ENCODE measurements at places on chromosomes 13 and 19. TPM values are rescaled to one million over a fixed set of nuclear protein-coding genes. Genes with fewer than 3 reads are reported as not detected.

- DNase-seq = no peak
These were observed 240.5 kb downstream of the IRS2 start for GRCh38 chr13:109545931-109546330.

DNA sequence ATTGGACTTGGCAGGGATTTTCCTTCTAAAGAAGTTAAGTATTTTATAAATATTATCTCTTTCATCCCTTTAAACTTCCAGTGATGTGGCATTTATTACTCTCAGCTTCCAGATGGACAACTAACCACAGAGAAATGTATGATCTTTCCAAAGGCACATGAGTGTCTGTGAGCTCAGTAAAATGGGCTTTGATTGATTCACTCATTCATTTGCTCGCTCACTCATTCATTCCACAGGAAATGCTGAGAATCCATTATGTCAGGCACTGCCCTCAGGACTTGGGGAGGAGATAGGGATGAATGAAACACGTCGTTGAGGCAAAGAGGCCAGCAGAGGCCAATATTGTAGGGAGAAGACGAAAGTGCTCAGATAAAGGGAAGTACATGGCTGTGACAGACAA is 359.3 kb downstream of the EFNB2 start:
- DNase-seq = peak; percentile 14

Gene BEST2
- total RNA-seq = not detected

DNA sequence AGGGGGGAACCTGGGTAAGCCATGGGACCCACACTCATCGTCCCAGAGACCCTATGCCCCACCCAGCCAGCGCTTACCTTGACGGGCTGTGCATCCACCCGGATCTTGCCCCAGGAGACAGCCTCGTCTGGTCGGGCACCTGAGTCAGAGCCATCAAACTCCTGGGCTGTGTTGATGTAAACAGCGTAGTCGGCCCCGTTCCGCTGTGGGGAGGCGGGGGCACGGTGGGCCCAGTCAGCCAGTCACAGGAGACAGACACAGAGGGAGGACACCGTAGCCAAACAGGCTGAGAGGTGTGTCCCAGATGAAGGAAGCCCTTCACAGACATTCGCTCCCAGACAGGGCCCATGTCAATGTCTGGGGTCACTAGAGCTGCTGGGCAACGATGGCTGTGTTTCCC is 5.7 kb downstream of the DHPS start:
- no peak for DNase-seq

DNA sequence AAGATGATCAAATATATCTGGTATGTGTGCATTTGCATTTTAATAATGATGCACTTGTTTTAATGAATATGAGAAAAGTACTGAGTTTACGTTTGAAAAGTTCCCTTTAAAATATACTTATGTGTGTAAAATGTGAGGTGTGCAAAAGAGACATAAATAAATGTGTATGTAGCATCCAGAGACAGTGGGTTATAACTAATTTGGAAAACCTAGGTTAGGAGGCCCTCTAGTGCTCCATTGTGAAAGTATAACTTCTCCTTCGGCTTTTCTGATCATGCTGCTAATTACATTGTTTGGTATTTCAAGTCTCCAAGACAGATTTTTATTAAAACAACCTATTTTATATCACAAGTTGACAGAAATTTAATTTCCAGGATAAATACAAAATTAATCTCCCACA is 30.1 kb downstream of the SCEL start:
- DNase-seq = peak; percentile 30

Gene RDH8
- total RNA-seq = not detected

DNA sequence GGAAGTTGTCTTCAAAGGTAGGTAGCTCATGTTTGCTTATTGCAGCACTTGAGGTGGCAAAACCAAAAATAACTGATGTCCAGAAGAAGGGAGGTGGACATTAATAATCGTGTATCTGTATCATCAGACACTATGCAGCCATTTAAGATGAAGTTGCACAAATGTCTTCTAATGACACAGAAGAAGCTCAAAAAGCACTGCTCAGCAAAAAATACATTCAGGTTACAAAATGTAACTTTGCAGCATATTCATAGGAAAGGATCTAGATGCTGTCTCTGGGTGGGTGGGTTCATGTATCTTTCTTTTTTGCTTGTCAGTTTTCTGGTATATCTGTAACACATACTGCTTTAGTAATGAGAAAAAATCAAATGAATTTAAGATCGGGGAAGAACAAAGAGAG is 247.8 kb downstream of the DNAJC15 start:
- no peak for DNase-seq

- DNase-seq = no peak
These were observed 8.1 kb upstream of the SDHAF1 start for GRCh38 chr19:35986664-35987570.

- DNase-seq = no peak
These were observed 46.8 kb downstream of the LATS2 start for GRCh38 chr13:21014502-21015170.

Gene SIGLEC8
- total RNA-seq = not detected

Gene LHB
- 0.89 TPM for total RNA-seq

Gene LGALS14
- not detected for total RNA-seq

GRCh38 chr19:58483776-58484175 is 7.6 kb downstream of the ZNF446 start:
- DNase-seq = no peak

Gene ZNF177
- total RNA-seq = 0.89 TPM

Gene SIGLEC10
- total RNA-seq = not detected

DNA sequence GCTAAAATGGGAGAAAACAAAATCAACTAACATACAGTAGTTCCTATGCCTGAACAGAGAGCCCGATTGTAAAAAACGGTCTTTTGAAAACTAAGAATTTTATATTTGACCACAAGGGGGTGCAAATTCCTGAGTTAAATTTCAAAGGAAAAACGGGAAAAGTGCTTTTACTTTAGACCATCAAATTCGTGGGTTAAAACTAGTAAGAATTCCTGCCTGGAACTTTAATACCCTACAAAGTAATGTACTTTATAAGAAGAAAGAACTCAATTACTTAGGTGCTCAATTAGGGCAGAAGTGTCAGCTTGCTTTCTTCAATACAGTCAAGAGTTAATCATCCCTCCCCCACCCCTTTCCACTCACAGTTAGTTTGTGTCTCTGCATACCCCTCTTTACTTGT is 69.8 kb downstream of the KCNRG start:
- no peak for DNase-seq

DNA sequence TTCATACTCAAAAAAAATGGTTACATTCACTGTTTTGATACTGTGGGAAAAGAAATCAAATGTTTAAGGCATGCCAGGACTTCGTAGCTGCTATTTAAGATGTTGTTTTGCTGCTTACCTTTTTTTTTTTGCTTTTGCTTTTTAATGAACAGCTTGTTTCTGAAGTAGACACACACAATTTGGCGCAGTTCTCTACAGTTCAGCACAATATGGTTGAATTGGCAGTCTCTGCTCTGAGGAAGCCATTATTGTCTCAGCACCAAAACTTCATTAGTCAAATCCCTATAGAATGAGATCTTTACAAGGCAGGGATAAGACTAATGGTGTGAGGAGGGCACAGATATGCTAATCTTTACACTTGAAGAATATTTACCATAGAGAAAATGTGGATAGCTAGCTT is 197.6 kb downstream of the SLITRK5 start:
- DNase-seq = no peak

DNA sequence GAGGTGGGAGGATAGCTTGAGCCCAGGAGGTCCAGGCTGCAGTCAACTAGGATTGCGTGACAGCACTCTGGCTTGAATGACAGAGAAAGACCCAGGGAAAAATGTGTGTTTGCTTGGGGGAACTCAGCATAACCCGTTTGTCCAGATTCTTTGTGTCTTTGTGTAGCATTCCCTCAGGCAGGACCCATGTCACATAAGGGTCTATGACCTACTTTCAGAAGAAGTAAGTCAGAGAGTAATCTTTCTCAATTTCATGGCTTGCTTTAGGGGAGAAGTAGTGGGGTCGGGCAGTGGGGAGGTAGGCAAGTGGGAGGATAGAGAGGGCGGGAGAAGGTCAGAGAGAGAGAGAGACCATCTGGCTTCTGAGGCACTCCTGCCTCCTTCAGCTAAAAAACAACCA is 11.9 kb upstream of the PSPC1 start:
- no peak for DNase-seq

GRCh38 chr13:34721631-34722595 is 220.2 kb upstream of the NBEA start:
- no peak for DNase-seq

GRCh38 chr13:84455143-84455905 is 573.0 kb upstream of the SLITRK1 start:
- no peak for DNase-seq

- no peak for DNase-seq
These were observed 473 bp upstream of the ITM2B start for GRCh38 chr13:48232420-48233045.

GRCh38 chr19:8504919-8505318 is 2.5 kb upstream of the PRAM1 start:
- no peak for DNase-seq

- DNase-seq = no peak
These were observed 778 bp downstream of the ZNF230 start for GRCh38 chr19:44003461-44004009.

Gene ZNF723
- not detected for total RNA-seq

Gene INTS6
- total RNA-seq = 31.2 TPM

- no peak for DNase-seq
These were observed 42.5 kb downstream of the RASA3 start for GRCh38 chr13:114089751-114090400.

Gene COX6B2
- total RNA-seq = not detected

GRCh38 chr19:41144403-41144802 is 30.2 kb downstream of the CYP2F1 start:
- DNase-seq = peak; percentile 89

Gene CRX
- total RNA-seq = not detected

- no peak for DNase-seq
These were observed 1.3 kb downstream of the SELENOV start for GRCh38 chr19:39516270-39516669.

DNA sequence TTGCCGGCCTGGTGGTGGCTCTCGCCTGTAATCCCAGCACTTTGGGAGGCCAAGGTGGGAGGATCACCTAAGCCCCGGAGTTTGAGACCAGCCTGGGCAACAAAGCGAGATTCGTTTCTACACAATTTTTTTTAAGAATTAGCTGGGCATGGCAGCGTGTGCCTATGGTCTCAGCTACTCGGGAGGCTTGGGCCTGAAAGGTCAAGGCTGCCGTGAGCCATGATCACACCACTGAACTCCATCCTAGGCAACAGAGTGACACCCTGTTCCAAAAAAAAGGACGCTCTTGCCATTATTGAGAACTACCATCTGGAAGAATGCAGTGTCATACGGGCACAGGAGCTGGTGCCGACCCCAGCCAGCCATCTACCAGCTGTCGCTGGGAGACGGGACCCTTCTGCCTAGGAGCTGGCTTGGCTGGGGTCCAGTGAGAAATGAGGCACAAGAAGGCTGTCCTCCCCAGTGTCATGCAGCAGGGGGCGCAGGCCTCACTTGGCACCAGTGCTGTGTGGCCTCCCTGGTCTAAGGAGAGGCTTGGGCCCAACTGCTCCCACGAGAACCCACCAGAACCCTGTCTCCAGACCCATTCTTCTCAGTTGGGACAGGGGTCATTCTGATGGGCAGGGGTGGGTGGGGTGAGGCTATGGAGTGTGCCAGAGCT is 12.2 kb upstream of the RELB start:
- peak; percentile 75 for DNase-seq

GRCh38 chr13:73390100-73390499 is 331.3 kb downstream of the KLF5 start:
- DNase-seq = no peak

Gene ZNF792
- total RNA-seq = 44.5 TPM

Gene TMEM255B
- total RNA-seq = 51.7 TPM

Gene KIRREL2
- not detected for total RNA-seq

GRCh38 chr19:12052497-12053169 is at the start of gene ZNF878:
Gene ZNF878, minus strand, starts transcription at chr19:12052961. Its CDS starts 160 bp downstream, at chr19:12052801.
- peak; percentile 83 for DNase-seq

- DNase-seq = no peak
These were observed 975.5 kb downstream of the OLFM4 start for GRCh38 chr13:54004026-54004699.

DNA sequence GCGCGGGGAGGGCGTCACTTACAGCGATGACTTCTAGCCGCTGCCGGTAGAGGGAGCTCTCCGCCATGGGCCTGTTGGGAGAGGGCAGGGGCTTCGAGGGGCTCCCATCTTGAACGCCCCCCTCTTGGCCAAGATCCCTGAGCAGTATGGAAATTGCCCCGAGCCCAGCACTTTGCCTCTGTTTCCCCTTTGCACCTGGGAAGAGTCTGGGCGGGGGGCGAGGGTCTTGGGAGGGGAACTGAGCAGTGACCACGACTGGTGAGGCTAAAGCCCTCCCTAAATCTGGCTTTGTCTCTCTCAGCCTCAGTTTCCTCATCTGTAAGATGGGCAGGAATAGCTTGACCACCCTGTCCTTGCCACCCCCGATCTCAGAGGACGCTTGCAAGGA is 2.8 kb downstream of the PALM3 start:
- DNase-seq = no peak

DNA sequence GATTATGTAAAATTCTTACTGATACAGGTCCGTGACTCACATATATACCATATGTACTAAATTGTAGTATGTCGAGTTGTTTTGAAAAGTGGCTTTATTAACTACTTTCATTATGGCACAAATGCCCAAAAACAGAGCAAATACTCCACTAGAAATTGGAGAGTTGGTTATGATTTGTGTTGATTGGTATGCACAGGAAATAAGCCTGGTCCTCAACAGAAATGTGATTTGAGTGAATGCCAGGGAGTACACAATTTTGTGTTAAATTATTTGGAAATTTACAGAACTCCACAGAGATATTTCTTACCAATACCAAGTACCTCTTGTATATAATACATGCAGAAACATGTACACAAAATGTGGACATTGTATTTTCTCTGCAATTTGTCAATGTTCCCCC is 676.7 kb downstream of the PCDH9 start:
- no peak for DNase-seq

DNA sequence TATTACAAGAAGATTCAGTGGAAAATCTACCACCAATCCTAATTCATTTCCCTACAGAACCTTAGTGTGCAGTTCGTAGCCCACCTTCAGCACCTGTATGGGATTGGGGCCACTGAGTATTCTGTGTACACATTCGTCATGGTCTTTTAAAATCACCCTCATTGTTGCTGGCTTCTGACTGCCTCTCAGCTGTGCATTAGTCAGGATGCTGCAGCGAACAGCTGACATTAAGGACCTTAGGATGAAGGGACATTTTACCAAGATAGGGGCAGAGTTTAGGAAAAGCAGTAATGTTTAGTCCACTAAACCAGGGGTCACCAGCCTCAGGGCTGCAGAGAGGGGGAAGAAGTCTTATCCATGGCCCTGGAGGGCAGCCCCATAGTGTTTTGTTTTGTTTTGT is 176.5 kb downstream of the COL4A1 start:
- no peak for DNase-seq

- peak; percentile 61 for DNase-seq
These were observed 22.3 kb downstream of the SACS start for GRCh38 chr13:23411220-23411619.

- DNase-seq = no peak
These were observed 4.7 kb downstream of the ZNF317 start for GRCh38 chr19:9144920-9145319.

Gene CD37
- total RNA-seq = not detected

GRCh38 chr13:20142023-20142926 is 18.6 kb downstream of the GJA3 start:
- no peak for DNase-seq

- DNase-seq = no peak
These were observed 18.2 kb upstream of the PLAUR start for GRCh38 chr19:43688059-43688701.

GRCh38 chr13:100881291-100881864 is 206.8 kb upstream of the TMTC4 start:
- no peak for DNase-seq

Gene PLIN4
- 0.64 TPM for total RNA-seq

All from dermis microvascular lymphatic vessel endothelial cell (primary cell).